ENCODE measurements at places on chromosomes 7 and 10.

DNA sequence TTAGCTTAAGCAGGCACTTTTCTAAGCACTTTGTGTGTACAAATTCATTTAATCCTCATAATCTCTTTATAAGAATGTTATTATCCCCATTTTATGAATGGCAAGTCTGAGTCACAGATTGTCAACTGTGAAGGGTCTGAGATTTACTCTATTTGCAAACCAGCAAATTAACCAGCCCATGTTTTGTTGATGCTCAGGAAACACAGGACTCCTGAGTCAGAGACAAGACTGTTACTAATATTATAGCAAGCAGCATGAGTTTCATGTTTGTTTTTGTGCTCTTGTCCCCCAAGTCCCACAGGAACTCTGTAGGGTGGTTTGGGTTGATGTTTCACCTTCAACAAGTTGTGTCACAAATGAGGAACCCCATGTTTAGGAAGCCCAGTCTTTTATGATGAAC lies 182.0 kb upstream of the PPP1R3A start:
- peak; percentile 26 for DNase-seq

GRCh38 chr7:73885433-73885974 lies 24.5 kb downstream of the TMEM270 start:
- no peak for DNase-seq

- DNase-seq = no peak
Observed at GRCh38 chr7:99489235-99489634, 10.8 kb downstream of the ZNF394 start.

- no peak for DNase-seq
Observed at GRCh38 chr7:4037877-4038276, 644.2 kb upstream of the FOXK1 start.

DNA sequence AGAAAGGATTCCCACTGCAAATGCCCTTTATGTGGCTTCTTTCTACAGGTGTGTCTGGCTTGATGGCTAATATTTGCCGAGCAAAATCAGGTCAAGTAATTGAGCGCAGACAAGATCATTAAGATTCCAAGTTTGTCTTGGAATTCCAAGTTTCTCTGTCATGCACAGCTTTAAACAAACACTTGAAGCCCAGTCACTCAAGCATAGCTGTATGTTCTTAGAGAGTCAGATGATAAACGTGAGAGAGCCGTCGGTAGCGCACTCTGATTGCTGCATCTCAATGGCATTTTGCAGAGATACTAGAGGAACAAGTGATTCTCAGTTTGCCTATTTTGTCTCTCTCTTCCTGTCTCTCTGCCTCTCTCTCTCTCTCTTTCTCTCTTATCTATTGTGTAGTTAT lies 658 bp downstream of the DMBT1 start:
- DNase-seq = peak; percentile 76

DNA sequence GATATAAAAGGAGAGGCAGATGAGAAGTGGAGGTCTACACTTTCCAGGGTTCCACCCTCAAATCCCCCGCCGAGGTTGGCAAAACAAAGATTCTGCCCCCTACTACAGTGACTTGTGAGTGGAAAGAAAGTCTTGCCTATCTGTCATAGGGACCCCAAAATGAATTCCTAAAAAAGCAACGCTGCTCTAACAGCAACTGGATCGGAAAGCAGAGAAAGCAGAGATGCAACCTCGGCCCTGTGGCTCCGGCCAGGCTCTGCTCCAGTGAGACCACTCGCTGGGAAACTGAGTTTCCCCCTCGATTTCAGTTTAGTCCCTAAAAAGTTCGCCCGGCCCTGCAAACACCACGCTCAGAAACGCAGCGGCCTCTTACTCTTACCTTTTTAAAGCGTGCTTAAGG lies 297.9 kb upstream of the NFE2L3 start:
- no peak for DNase-seq

DNA sequence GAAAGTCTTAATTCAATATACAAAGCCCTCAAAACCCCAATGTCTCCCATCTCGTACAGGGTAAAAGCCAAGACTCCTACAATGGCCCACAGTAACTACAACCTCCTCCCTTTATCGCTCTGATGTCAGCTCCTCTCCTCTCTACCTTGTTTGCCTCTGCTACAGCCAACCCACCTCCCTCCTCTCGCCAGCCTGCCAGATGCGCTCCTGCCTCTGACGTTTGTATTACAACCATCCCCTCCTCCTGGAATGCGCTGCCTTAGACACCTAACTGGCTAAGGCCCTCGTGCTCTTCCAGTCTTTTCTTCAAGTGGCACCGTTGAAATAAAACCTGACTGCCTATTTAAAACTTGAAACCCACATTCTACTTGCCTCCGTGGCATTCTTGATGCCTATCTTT lies 115.3 kb upstream of the MYO3A start:
- DNase-seq = no peak
